ENCODE measurements at places on chromosomes 3 and 15.

DNA sequence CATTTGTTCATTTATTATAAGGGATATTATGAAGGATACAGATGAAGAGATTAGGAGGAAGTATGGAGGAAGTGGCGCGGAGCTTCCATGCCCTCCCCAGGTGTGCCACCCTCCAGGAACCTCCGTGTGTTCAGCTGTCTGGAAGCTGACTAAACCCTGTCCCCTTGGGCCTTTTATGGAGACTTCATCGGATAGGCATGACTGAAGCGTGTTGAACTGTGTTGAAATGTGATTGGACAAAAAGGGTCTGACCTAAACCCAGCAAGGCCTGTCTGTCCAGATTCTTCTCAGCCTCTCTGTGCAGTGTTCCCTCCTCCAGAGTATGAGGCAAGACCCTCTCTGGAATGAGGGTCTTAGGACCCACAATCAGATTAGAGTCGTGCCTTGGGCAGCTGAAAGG, 31.7 kb downstream of the HACD3 start:
- DNase-seq, result no peak

GRCh38 chr3:174147798-174148197, 711.3 kb upstream of the NAALADL2 start:
- DNase-seq, result no peak

DNA sequence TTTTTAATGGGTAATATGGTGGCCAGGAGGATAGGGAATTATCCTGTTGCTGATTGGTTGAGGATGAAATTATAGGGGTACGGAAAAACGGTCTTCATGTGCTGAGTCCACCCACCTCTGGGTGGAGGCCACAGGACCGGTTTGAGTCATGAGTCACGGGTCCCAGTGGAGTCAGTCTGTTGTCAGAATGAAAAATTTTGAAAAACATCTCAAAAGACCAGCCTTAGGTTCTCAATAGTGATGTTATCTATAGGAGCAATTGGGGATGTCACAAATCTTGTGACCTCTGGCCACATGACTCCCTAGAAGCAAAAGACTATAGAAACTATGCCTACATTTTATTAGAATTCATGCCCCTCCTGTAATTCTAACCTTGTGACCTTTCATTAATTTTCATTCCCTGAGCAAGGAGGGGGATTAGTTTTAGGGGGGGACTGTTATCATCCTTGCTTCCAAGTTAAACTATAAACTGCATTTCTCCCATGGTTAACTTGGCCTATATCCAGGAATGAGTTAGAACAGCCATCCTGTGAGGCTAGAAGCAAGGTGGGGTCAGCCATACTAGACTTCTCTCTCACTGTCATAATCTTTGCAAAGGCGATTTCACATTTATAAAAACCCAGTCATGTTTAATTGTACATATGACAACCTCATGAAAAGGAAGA, 101.2 kb downstream of the TCF12 start:
- no peak for DNase-seq

DNA sequence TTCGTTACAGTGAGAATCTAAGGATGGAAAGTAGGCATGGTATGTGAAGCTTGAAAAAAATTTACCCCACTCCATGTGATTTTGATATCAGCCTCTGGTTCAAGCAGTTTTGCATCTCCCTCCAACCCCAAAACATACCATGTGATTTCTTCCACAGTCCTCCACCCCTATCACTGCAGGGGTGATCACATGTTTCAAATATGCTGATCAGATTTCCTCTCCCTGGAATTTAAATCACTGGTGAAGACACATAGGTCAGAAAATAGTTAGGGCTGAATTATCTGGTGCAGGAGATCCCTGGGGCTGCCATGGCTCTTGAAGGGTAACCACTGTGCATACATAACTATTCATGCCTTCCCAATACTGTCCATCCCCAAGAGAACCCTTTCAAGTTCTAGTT, 119.7 kb upstream of the THRB start:
- DNase-seq, result no peak

- no peak for DNase-seq
Observed at GRCh38 chr3:142543307-142543706, 35.2 kb downstream of the ATR start.

DNA sequence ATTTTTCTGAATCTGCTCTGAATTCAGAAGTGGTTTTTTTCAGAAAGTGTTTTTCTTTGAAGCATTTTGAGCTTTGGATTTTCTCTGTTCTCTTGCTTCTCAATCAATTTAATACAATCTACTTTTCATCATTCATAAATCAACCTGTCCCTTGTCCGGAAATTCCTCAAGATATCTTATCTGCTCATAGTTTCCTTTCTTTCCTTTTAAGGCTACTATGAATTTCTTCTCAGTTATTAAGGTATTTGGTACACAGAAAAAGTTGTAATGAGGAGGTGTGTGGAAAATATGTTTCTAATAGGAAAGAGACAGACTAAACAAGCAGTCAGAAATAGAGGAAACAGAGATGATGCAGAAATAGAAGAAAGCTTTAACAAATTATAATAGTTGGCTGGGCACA, 14.4 kb downstream of the CGGBP1 start:
- no peak for DNase-seq

DNA sequence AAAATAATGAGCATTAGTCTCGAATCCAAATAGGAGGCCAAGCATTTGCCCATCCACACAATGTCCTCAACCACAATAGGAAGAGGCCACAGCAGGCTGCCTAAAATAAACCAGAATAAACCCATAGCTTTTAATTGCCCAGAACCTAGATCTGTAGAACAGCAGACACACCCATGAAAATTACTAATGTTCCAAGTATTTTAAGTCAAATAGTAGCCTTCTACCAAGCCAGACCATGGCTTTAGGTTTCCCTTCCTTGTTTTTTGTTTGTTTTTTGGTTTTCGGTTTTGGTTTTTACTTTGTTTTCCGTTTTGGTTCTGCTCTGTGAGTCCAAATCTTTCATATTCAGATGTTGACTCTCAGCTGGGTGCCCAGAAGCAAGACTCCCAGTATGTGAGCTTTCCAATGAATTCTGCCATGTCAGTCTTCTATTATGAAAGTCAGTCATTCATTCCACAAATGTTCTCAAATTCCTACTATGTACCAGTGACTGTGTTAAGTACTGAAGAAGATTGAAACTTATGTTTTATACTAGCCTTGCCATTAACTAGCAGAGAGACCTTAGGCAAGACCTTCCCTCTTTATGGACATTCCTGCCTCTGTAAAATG, 57.8 kb upstream of the BOC start:
- no peak for DNase-seq
